CD4-positive, alpha-beta memory T cell (primary cell): ENCODE measurements at places on chromosomes 1 and 21. TPM values are rescaled to one million over a fixed set of nuclear protein-coding genes. Genes with fewer than 3 reads are reported as not detected.

The ATXN7L2 gene
- 7.4 TPM for total RNA-seq

The LYPLA2 gene
- 55.8 TPM for total RNA-seq

DNA sequence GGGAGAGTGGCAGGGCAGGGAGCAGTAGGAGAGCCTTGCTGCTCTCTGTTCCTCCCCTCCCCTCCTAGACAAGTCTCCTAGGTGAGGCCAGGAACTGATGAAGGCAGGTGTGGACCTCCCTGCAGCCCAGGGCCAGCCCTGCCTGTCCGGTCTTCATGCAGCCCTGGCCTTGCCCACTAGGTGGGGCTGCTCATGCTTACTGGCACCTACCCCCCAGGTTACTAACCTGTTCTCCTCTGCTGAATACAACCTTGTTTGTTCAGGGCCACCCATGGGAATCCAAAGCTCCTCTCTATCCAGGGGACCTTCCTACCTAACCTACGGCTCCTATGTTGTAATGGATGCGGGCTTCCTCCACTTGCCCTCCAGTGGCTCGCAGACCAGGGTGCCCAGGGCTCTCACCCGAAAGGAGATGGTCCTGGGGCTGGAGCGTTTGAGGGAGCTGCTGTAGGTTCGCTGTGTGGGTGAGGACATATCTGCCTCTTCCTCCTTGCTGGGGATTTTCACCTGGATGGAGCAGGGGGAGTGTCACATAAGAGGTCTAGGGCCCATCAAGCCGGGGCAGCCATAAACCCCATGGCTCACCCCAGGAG, 7.9 kb upstream of the TNNT2 start:
- no peak for DNase-seq

The KCNE2 gene
- total RNA-seq, result not detected

The KCNJ6 gene
- not detected for total RNA-seq

The AXDND1 gene
- 1.3 TPM for total RNA-seq

- no peak for DNase-seq
Observed at GRCh38 chr1:163912170-163912884, 590.6 kb downstream of the NUF2 start.

The NHLH1 gene
- 0.41 TPM for total RNA-seq

DNA sequence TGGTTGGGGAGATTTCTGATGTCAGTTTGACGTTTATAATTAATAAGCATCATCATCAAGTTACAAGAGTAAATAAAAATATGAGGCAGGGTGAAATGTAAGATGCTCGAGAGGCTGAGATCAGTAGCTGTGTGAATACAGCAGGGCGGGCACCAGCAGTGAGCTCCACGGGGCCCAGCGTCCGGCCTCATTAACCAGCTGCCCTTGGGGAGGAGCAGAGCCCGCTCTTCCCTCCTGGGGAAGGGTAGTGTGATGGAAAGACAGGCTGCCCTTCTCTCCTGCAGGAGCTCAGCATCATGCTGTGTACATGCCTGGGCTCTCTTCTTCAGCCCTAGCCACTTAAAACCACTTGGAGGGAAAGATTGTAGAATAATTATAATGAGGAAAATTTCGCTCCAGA, 23.4 kb downstream of the PDE9A start:
- no peak for DNase-seq

DNA sequence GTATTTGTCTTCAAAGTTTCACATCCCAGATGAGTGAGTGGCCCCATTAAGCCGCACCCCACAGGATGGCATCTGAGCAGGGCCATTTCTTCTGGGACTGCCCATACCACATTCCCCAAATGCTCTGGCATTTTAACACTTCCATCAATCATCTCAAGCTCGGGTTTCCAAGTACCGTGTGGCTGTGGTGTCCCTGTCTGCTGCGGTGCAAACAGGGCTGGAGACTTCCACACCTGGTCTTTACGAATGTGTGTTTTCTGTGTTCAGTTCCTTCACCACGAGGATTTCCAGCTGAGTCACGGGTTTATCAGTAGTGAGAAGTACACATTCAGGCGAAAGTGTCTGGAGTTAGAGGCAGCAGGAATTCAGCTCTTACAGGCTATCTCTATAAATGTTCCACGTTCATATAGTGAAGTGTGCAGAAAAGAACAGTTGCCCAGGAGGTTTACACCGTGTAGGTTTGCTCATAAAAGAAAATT, 195.2 kb downstream of the RHOU start:
- no peak for DNase-seq

DNA sequence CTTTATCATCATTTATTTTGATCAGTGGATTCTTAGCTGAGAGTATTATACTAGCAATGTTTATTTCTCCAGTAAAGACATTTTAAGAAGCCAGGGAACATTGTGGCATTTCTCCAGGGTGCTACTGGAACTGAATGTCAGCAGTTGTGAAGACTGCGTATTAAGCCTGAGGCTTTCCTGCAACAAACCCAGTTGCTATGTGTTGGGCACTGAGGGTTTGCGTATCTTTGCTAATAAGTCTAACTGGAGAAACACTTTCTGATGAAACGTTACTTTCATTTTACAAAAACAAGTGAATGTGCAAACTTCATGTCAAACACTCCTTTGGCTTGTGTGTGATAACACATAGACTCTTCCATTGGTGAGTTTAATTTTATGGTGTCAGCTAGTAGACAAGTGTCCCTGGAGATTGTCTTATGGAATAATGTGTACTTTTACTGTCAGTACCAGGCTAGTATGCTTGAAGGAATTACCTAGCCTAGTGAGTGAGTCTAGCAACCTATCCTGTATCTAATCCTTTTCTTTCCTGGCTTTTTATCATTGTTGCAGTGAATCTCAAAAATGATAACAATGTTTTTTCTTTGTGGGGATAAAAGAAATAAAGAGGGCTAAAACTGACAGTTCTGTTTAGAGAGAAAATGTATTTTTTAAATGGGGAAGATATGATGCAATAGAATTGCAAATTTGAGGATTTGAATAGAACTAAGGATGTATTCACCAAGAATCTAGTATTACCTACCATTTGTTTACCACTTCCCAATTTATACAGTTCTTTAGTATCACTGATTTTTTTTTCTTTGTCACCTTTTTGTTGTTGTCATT, 70.1 kb downstream of the MTR start:
- no peak for DNase-seq

GRCh38 chr1:206511362-206512057, 4.2 kb downstream of the RASSF5 start:
- DNase-seq, result no peak

The VTCN1 gene
- total RNA-seq, result not detected

The AADACL4 gene
- not detected for total RNA-seq

- no peak for DNase-seq
Observed at GRCh38 chr1:65668368-65668767, 124.3 kb upstream of the PDE4B start.

DNA sequence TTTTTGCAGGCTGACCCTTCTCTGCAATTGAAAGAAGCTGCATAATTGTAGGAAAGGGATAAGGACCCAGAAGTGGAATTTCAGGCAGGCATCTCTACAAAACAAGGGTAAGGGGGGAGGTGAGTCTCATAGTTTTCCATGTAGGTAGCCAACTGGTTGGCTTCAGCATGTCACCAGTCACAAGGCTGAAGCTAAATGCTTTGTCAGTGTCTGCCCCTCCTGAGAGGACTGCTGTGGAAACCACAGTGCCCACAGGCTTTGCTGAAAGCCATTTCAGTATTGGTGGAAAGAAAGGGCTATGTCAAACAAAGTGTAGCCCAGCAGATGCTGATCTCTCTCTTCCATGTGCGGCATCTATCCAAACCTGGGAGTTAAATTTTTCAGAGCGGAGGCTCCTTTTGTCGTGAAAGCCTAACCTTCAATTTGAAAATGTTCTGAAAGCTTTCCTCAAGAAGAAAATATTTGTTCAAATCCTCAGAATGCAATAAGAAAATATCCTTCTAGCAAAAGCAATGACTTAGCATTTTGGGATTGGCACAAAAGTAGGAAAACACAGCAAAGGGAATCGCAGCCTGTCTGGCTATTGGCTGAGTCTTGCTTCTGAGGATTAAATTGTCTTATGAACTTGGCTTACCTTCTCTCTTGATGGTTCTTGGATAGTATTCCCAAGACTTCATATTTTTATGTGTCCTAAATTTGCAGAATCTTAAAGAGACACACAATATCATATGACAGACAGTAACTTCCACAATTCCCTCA, 591.7 kb downstream of the PLPP3 start:
- no peak for DNase-seq

The AMY1A gene
- total RNA-seq, result not detected

DNA sequence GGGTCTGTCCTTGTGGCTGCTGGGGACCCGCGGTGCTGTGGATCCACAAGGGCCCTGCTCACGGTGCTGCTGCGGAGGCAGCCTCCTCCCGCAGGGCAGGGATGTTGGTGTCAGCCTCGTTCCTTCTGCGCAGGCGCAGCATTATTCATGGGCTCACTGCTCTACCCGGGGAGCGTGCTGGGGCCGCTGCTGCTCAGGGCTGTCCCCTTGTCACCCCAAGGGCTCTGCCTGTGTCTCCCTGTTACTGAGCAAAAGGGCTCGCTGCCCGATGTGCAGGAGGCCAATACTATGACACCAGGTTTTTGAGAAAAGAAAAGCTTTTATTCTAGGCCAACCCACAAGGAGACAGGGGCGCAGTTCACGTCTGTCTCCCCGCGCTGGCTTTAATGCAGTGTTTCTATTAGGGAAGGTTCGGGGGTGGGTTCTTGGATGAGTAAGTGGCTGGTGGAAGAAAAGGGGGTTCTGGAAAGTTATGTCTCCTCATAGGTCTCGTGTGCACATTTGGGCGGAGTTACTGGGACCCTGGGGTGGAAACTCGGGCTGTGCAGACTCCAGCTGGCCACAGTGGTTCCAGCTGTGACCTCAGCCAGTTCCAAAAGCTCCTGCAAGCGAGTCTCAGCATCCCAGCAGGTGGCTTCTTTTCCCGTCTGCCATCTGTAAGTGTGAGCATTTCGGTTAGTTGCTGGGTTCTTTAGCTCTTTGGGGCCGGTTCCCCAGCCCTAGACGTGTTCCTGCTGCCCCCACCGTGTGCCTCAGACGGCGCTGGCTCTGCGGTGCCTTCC, 40.8 kb upstream of the LRRC3 start:
- no peak for DNase-seq

GRCh38 chr1:214448536-214448935, 102.9 kb downstream of the PTPN14 start:
- no peak for DNase-seq

DNA sequence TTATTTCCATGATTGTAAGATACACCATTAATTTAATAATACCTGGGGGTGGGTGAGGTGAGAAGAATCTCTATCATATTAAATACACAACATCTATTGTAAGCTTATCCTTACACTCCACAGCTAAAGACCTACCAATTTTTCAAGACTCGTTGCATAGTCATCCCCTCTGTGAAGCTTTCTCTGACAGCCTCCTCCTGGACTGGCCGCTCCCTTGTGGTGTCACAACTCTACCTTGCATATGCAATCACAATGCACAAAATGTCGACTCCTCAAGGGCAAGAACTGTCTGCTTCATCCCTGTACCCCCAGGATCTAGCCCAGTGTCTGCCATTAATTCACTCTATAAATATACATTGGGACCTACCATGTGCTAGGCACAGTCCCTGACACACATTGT, 2.4 kb upstream of the PTGFRN start:
- no peak for DNase-seq

GRCh38 chr1:223780318-223780717, 65.4 kb downstream of the TP53BP2 start:
- DNase-seq, result no peak

The OR10J1 gene
- total RNA-seq, result not detected

DNA sequence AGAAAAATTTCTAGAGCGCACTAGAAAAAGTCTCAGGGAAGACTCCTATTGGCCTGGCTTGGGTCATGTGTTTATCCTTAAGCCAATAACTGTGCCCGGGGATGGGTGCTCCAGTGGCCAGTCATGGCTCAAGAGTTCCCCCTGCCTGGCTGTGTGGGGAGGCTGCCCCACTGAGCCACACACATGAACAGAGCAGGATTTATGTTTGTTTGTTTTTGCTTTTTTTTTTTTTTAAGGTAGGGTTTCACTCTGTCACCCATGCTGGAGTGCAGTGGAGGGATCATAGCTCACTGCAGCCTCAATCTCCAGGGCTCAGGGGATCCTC, 21.8 kb downstream of the EDN2 start:
- no peak for DNase-seq

The HFM1 gene
- total RNA-seq, result not detected

DNA sequence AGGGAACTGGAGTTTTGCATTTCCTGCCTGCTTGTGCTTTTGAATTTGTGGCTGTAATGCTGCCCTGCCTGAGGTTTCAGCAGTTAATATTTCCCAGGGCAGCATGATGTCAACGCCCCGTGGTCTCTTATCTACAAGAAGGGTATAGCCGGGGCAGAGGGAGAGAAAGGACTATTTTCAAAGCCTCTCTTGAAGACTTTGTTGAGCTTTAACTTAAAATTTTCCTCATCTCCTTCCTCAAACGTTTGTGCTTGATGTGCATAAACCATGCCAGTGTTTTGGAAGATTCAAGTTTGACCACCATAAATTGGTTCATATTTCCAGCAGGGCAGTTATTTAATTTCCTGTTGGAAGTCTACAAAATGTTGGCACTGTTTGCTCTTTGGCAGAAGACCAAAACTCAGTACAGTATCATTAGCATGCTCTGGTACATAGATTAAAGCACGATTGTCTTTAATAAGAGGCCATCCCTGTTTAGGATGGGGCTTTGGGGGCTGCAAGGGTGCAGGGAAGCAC, 43.4 kb downstream of the ROR1 start:
- DNase-seq, result no peak

DNA sequence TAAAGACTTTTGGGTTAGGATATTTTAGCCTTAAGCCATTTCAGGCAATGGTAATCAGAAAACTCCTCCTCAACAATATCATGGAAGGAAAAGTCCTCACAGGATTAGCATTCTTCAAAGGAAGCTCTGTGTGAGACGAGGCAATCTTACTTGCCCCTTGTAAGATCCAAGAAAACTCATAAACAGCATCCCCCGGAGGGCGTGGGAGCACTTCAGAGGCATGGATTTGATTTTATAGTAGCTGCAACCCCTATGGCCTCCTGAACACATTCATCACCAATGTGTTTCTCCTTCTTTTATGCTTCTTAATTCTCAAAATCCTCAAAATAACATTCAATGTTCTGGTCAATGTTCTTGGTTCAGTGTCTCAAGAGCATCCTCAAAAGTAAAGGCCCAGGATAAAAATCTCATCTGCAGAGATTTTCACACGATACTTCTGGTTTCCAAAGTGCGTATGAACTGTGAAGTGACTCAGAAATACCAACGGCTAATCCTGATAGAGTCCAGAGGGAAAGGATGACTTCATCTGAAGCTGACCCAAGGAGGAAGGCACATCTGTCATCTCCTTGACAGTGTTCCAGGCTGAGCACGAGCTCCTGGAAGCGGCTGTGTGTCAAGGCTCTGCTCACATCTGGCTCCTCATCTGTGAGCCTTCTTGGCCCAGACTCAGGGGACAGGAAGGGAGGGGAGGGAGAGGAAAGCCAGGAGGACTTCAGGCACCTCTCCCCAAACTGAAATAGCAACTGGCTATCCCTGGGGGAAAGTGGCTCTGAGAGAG, 49.3 kb upstream of the PSEN2 start:
- DNase-seq, result no peak

GRCh38 chr1:209768354-209768774, 12.5 kb downstream of the TRAF3IP3 start:
- DNase-seq, result peak; percentile 87

The PLA2G5 gene
- not detected for total RNA-seq

The ITLN2 gene
- not detected for total RNA-seq

The RCSD1 gene
- total RNA-seq, result 129 TPM
